Stimulated activated CD4-positive, alpha-beta T cell treated with anti-CD3 and anti-CD28 coated beads, Interleukin-15, amount 100 ng/mL, for 48 hours (primary cell): ENCODE measurements at places on chromosomes 12 and 14.
A peak's percentile ranks its signal among the peaks of the same experiment; 100 is the strongest.

DNA sequence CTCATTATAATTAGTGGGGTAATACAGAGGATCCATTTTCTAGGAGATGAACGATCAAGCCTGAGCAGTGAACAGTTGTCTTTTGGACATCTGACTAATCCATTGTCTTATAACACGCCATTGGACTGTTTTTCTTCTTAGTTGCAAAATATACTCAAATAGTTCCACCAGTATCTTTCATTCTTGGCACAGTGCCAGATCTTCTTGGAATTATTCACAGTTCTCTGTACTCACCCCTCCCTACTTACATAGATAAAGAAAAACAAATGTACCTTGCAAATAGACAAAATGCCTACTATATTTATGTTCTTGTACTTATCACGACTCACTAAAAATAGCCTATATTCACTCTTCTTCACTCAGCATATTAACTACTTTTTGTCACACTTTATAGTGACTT, 3.8 kb downstream of the CBLN3 start:
- no peak for DNase-seq

- DNase-seq: no peak
Measured at GRCh38 chr14:32694795-32695449, 243.8 kb upstream of the NPAS3 start.

- DNase-seq: no peak
Measured at GRCh38 chr12:3592856-3593625, 102.0 kb downstream of the PRMT8 start.

- no peak for DNase-seq
Measured at GRCh38 chr14:92461891-92462290, 51.7 kb upstream of the RIN3 start.

- no peak for DNase-seq
Measured at GRCh38 chr12:58557171-58557570, 363.1 kb downstream of the LRIG3 start.

DNA sequence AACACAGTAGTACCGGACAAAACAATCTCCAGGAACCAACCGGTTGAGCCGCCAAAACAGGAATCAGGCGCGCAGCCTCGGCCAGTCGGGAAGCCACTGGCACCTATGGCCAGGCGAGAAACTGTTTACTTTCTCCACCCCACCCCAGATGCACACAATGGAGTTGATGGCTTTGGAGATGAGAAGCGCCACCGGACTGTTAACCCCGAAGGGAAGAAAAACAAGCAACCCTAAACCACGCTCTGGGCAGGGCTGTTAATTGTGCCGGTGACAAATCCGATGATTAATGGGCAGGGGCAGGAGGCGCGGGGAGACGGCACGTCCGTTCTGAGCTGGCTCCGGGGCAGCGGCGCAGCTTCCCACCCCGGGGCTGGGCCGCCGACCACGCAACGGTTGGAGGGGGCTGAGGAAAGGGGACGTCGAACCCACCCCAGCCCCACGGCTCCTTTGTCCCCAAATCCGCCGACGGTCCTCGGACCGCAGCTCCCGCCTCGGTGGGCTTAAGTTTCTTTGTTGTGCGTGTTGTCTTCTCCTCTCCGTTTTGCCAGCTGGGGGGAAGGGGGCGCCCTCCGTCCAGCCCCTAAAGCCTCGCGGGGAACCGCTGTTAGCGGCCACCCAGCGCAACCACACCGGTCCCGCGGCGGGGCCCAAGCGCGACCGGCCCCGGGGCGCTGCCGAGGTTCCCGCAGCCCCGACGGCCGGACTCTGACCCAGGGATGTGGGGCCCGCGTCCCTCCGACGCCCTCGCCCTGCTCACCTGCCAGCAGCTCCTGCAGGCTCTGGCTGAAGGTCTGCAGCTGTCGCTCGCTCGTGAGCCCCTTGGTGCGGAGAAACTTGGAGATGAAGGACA, 790 bp downstream of the BTG1 start:
- peak; percentile 28 for DNase-seq

- no peak for DNase-seq
Measured at GRCh38 chr12:15423629-15424028, 101.3 kb downstream of the PTPRO start.

DNA sequence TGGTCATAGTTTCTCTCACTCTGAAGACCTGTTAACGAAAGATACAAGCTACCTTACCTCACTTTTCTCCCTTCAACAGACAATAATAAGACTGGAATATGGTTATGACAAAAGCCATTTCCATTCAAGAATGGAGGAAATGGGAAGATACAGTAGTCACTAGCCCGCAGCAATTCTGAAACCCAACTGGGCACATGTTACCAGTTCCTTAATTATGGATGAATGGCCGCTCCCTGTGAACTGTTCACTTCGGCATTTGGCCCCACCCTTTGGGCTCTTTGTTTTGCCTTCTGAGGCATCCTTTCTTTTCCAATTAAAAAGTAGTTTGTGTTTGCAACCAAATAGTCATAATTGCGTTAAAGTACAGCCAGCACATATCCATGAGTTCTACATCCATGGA, 19.0 kb downstream of the TRHDE start:
- DNase-seq: no peak

DNA sequence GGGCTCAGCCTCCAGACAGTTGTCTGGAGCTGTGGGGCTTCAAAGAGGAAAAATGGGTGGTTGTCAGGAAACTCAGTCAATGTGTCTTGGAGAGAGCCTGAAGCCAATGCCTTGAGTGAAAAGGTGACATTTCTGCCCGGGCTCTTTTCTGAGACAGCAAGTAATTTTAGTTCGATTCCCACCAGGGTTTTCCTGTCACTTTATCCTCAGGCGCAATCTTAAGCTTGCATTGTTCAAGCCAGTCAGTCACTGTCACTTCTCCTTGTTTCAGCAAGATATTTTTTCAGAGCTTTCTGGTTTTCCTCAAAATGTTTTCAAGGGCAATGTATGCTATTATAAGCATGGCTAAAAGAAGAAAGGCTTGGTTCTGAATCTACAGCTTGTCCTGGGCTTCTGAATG, 404.7 kb upstream of the SEL1L start:
- DNase-seq: no peak

DNA sequence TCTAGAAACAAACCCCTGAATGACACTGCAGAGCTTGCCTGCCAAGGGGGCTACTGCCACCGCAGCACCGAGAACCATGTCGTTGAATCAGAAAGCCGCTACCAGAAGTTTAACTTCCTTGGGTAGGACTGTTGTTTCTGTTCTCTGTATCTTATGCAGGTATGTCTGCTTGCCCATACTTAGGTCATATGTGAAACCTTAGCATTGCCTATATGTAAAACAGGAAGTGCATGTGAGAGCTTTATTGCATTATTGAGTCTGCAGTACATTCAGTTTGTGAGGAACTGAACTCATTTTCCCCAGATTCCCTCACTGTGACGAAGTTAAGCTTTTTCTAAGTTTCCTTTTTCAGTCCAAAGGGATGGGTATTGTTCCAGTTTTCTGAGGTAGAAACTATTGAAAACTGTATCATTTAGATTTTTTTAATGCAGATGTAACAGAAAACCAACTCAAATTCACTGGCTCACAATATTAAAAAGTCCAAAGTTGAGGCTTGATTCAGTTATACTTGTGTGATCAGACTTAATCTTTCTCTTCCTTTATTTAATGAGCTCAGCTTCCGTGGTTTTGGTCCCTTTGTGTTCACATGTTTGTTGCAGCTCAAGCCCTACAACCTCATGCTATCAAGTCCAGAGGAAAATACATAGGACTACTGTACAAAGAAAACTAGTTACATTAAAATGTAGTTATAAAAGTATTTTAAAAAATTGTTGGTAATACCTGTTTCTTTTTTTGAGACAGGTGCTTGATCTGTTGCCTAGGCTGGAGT, 6.9 kb downstream of the FBXO34 start:
- no peak for DNase-seq

GRCh38 chr12:57816001-57816854, 2.3 kb downstream of the AVIL start:
- DNase-seq: no peak

GRCh38 chr12:41992022-41992421, 152.7 kb downstream of the GXYLT1 start:
- DNase-seq: no peak

DNA sequence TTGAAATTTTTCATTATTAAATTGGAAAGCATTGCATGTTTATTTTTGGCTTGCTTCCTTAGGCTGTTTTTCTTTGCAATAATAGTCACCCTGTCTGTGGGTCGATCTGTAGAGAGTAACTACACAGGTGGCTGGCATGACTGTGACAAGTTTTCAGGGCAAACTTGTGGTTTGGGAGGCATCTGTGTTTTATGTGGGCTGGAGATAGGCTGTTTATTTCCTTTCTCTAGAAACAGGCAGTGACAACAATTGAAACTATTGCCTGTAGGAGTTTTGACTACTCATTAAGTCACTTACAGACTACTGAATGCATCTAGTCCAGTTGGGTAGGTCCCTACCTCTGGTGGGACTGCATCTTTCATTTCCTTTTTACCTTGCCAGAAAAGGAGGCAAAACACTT, 155.6 kb downstream of the DYRK2 start:
- DNase-seq: peak; percentile 31

DNA sequence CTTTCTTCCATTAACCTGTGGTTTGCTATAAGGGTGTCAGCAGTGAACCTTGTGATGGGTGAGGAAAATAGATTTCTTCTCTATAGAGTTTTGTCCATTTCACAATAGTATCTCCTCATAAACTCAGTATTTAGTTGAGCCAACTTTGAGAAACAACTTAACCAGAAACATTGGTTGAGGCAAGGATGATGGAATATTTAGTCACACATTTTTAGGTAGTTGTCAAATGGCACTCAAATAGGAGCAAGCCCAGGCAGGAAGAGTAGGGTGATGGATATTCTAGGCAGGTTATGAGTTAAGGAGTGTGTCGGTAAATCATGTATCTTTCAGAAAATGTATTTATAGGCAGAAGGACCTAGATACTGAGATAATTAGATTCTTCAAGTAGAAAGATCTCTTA, 1267.6 kb downstream of the SLC16A7 start:
- no peak for DNase-seq

GRCh38 chr12:76206677-76207072, 122.2 kb upstream of the NAP1L1 start:
- DNase-seq: no peak

GRCh38 chr12:1456885-1457284, 137.5 kb downstream of the FBXL14 start:
- DNase-seq: no peak

- no peak for DNase-seq
Measured at GRCh38 chr12:32149489-32149888, 42.8 kb downstream of the BICD1 start.

DNA sequence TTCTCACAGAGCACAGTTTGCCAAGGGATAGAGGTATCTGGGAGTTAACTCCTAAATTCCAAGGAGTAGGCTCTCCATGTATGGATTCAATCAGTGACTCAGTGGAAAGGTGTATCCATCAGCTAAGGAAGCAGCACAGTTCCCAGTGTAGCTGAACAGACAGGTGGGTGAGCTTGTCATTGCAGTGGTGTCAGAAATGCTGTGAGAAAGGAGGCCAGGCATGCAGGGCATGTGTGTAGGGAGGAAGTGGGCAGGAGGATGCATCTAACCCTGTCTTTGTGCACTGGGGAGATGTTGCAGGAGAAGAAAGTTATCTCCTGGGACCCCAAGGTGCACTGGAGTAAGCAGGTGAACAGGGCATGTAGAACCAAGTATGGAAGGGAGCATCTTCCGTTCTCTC, 539.0 kb downstream of the VRK1 start:
- no peak for DNase-seq

GRCh38 chr14:103684471-103684870, 30.8 kb downstream of the XRCC3 start:
- no peak for DNase-seq

DNA sequence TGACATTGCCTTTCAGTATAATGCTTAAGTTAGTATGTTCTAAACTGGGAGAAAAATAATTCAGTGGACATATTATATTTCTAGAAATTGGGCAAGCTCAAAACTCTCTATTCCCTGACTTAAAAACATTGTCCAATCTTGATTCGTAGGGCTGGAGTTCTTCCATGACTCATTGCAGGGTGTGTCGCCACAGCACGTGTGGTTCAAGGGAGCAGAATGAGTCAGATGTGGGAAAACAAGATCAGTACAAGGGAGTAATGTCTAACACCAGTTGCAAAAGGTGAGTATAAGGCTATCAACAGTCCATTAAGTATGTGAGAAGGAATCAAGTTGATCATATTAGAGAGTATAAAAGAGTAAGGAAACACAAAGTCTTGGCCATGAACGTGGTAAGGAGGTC, 887.0 kb downstream of the TMTC2 start:
- DNase-seq: no peak

GRCh38 chr14:64645220-64645892, 58.9 kb upstream of the PLEKHG3 start:
- no peak for DNase-seq

GRCh38 chr14:89351221-89351515, 65.9 kb downstream of the FOXN3 start:
- no peak for DNase-seq

GRCh38 chr14:63432228-63432627, 110.9 kb downstream of the PPP2R5E start:
- no peak for DNase-seq

DNA sequence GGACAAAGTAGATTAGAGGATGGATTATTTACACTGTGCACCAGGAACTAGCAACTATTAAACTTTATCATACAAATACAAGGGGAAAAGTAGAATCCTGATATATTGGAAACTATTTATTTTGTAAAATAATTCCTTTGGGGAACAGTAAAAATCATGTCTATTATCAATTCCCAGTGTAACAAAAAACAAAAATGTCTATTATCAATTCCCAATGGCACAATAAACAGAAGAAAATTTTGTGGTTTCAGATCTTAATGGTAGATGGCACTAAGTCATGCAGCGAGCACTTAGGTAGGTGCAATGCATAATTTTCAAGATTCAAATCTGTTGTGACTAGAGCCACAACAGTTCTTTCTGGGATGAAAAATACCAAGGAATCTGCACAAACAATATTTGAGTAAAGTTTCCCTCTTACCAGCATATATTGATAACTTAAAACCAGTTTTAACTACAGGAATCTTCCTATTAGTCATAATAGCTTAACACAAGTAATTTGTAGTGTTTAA, 13.7 kb downstream of the CFL2 start:
- DNase-seq: no peak

DNA sequence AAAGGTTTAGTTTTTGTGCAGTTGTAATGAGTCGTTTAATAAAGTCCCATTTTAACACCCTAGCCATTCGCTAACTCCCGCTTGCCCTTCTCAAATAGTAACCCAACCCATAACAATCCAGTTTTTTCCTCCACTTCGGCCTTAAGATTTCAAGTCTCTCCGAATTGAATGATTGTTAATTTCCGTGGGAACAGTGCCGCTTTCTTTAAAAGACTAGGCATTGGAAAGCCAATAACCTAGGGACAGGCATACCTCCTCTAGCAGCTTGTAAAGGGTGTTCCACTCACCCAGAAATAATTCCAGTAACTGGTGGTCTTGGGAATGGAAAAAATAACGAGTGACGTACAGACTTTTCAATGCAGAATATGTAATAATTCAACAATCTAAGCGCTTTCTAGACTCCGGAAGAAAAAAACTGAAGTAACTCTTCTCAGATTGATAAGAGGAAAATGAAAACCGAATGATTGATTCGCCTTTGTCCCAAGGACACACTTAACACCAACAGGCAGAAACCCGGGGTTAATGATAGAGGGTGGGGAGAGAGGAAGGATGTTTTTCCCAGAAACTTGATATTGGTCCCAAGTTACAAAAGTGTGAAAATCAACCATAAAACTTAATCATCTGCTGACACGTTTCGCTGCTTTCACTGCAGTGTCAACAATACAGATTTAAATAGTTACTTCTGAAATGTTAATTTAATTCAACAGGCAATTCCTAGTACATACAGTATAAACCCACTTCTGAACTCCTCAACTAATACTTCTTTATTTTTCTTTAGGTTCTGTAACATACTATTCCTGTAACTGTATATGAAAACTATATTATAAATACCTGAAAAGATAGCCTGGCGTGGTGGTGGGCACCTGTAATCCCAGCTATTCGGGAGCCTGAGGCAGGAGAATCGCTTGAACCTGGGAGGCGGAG, 1.0 kb upstream of the SINHCAF start:
- DNase-seq: no peak
